ENCODE measurements at places on chromosomes 1 and 21.

- DNase-seq: peak; percentile 76
These were observed 139.7 kb downstream of the TSEN15 start for GRCh38 chr1:184191181-184191621.

DNA sequence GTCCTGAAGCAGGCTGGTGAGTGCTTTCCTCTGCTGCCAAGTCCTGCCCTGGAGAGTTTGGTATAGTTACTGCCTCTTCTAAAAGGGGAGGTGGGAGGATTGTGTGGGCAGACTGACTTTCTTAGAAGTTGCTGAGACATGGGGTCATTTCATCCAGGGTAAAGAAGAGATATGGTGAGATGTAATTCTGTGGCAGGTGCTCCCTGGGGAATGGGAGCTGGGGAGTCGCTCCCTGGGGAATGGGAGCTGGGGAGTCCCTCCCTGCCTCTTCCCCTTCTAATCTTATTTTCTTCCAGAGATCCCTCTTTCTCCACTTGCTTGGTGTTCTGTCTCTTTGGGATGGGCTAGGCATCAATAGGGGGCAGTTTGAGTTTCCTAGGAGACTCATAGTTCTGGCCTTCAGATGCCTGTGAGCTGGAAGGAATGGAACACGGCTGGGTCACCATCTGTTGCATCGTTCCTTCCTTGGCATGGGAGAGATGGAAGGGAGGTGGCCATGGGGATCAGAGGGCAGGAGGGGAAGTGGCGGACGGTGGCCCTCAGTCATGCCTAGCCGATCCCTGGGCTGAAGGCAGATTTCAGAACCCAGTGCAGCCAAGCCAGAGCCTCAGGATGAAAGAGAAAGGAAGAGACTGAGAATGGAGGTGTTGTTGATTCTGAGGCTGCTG is 59.0 kb downstream of the NFASC start:
- no peak for DNase-seq

DNA sequence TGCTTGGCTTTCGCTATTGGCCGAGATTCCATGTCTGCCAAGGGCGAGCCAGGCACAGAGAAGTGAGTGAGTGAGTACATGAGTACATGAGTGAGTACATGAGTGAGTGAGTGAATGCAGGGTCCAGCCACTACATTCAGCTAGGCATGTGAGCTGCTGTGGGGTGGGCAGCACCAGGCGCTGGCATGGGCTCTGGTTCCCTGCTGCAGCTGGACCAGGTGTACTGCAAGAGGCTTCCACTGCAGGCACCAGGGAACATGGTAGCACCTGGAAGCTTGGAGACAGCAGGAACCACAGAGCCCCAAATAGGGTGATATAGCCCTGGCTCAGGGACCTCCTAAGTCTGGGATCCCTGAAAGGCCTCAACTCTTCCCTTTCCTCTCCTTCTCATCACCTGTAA is 330.2 kb downstream of the USP25 start:
- DNase-seq: no peak

- no peak for DNase-seq
These were observed 54.2 kb downstream of the BTBD8 start for GRCh38 chr1:92134331-92134730.

DNA sequence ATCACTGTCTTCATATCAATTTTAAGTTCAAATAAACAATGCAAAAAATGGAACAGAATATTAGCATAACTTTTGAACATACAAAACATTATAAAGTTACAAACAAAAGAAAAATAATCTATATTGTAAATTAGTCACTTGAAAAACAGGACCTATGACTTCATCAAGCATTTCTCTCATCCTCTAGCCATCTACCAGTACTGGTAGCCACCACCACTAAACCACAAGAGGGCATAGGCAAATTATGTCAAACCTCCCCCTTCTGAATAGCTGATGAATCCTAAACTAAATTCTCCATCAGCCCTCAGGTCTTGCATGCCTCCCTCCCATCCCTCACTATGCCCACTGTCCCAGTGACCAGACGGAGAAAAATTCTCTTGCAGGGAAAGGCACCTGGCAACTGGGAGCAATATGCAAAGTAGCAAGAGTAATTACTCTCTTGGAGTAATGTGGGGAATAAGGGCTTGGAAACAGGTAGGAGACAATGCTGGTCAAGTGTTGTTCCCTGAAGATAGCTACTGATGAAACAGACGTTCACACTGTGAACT is 37.1 kb downstream of the SSX2IP start:
- DNase-seq: no peak

DNA sequence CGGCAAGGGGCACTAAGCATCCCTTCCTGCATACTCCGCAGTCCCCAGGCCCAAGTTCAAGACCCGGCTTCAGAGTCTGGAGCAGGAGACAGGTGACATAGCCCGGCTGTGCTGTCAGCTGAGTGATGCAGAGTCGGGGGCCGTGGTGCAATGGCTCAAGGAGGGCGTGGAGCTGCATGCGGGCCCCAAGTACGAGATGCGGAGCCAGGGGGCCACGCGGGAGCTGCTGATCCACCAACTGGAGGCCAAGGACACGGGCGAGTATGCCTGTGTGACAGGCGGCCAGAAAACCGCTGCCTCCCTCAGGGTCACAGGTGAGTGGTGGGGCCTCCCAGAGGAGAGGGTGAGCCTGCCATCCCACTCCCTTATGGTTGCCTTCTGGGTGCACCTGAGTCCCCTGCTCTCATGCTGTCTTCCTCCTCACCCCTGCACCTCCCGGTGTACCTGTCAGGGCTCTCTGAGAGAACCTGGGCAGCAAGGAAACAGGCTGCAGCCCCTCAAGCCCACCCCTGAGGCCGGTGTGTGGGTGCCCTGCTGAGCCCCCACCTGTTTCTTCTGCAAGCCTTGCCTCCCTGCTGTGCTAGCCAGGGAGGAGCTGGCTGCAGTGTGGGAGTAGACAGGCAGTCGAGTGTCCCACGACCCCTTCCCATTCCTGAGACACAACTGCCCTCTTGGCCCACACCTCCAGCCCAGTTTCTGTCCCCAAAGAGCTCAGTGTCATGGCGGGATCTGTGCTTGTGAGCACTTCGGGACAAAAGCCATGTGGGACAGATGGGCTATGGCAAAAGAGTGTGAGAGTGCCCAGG is 99.2 kb downstream of the TRIM11 start:
- DNase-seq: no peak

DNA sequence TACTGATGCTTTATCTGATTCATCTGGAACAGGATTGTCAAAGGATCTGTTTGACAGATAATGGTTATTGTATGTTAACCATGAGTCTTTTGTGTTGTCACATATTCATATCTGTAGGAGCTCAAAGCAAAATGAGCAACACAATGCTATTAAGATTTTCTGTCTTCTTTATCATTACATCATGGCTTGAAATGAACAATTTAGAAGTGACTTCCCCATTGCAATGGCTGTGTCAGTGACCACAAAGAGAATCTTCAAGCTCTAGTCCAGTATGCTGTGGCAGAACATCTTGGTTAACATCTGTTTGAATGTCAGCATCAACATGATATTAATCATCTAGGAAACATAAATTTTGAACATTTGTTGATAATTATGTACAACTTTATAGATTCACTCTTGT is 1148.5 kb downstream of the PLA2G4A start:
- no peak for DNase-seq

- DNase-seq: peak; percentile 9
These were observed 6.2 kb downstream of the TNFRSF18 start for GRCh38 chr1:1199961-1200875.

- DNase-seq: no peak
These were observed 222.8 kb downstream of the TPR start for GRCh38 chr1:186152227-186152619.

- no peak for DNase-seq
These were observed 4.2 kb downstream of the CADM3 start for GRCh38 chr1:159175571-159175970.

- DNase-seq: no peak
These were observed at the start of gene KCNJ10 for GRCh38 chr1:160069460-160070231. KCNJ10 (minus strand) TSS chr1:160070160; CDS start chr1:160042532, 27,628 bp downstream.
